ENCODE measurements at places on chromosomes 12 and 14.

DNA sequence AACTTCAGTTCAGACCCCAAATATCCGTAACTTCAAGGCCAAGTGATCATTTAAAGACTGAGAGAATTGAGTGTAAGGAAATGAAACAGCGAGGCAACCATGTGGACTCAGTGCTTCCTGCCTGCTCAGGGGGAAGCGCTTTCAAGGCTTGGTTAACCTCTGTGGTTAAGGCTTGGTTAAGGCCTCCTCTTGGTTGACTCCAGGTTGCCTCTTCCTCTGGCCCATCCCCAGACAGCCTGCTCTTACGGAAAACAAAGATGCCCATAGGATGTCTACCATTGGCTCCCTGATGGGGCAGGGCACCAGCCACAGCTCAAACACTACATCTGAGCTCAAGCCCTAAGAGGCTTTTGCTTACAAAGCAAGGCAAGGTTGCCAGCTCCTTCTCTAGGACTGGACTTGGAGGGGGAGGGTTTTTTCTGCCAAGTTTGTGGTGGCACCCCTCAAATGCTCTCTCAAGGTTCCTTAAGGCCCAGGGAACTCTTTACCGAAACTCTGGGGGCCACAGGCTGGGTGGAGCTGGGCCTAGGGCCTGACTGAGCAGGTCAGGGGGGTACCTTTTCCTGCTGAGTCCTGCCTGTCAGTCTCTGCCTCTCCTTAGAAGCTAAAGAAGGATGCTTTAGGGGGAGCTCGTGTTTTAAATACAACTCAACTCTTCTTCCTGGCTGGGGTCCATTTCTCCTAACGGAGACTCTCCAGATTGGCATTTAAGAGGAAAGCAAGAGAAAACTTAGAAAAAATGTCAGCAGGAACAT is 13.7 kb downstream of the COL2A1 start:
- no peak for DNase-seq

DNA sequence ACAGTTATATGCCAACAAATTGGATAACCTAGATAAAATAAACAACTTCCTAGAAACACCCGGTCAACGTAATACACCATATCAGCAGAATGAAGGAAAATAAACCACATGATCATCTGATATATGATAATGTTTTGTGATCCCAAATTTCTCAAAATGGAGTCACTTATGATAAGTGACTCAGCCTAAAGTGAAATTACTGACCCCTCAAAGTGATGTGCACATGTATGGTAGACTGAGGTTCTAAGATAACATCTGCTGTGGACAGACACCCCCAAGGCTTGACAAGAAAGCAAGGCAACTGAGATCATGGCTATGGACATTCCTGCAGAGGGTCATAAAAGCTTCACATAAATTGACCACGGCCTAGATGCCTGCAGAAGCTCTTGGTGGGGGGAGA is 105.1 kb upstream of the DCN start:
- no peak for DNase-seq

DNA sequence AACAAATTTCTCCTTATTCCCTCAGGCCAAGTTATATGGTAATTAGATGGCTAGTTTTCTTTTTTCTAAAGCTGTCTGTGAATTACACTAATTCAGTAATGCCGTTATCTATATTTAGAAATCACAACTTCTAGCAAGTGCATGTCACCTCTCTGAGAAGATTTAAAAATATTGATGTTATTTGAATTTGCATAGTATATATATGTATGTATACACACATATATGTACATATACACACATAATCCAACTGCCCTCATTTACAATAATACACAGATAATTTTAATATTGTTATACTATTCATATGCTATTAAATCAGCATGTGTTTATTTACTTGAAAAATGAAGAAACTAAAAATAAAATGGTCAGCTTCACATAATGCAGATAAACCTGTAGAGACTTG is 563.9 kb downstream of the SLC16A7 start:
- DNase-seq, result no peak

DNA sequence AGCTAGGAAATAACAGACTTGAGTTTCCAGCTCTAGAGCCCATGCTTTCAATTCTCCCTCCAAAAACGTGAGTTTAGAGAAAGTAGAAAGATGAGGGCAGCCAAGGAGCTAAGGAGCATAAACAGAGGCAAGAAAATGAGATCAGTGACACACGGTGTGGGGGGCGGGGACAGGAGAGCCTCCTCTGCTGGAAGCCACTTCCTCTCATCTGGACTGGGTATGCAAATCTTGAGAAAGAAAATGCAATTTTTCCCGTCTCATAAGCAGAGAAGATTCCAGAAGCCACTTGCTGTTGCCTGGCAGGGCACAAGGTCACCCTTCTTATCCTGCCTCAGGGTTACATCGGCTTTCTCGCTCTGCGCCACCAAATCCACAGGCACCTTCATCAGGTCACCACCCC is 6.0 kb downstream of the OR10P1 start:
- no peak for DNase-seq
